Putamen (tissue), 1 donor: ENCODE measurements at places on chromosomes 3 and 15.
A peak's percentile ranks its signal among the peaks of the same experiment; 100 is the strongest.

GRCh38 chr15:56160966-56161365, 82.7 kb downstream of the RFX7 start:
- no peak for DNase-seq

DNA sequence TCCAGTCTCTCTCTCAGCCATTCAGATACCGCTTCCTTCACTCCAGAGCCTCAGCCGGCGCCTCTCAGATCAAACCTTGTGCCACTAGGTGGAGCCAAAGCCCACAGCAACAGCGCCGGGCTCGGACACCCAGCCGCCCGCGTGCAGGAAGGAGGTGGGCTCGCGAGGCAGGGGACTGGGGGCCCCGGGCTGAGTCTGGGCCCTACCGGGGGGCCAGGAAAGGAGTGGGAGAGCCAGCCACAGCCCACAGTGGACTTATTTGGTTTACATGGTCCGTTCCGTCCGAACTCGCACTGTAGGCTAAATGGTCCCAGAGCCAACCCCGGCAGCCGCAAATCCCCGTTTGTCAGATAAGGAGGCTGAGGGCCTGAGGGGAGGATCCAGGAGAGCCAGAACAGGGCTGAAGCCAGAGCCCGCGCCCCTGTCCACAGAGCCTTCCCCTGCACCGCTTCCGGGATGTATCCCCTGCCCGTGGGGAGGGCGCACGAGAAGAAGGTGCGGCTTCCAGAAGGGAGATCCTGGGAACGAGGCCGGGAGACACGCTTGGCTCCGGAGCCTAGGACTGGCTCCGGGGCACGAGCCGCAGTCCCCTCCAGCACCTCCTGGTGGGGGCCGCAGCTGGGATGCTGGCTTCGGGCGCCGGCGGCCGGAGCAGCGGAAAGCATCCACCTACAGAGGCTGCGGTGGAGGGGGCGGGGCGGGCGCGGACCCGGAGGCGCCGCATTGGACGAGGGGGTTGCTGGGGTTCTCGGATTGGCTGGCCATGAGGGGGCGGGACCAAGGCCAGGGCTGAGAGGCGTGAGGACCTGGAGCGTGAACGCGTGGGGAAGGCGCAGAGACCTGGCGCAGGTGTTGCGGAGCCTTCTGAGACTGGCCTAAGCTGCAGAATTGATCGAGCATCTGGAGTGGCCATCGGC, 6.5 kb upstream of the CYP11A1 start:
- DNase-seq, result peak; percentile 81

- no peak for DNase-seq
These were observed 25.3 kb upstream of the ARHGEF3 start for GRCh38 chr3:56826831-56827722.

DNA sequence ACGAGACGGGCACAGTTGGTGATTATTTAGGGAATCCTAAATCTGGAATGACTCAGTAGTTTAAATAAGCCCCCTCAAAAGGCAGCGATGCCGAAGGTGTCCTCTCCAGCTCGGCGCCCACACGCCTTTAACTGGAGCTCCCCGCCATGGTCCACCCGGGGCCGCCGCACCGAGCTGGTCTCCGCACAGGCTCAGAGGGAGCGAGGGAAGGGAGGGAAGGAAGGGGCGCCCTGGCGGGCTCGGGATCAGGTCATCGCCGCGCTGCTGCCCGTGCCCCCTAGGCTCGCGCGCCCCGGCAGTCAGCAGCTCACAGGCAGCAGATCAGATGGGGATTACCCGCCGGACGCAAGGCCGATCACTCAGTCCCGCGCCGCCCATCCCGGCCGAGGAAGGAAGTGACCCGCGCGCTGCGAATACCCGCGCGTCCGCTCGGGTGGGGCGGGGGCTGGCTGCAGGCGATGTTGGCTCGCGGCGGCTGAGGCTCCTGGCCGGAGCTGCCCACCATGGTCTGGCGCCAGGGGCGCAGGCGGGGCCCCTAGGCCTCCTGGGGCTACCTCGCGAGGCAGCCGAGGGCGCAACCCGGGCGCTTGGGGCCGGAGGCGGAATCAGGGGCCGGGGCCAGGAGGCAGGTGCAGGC, 318.0 kb downstream of the FGF12 start:
- DNase-seq, result no peak

GRCh38 chr15:67548862-67549651, 6.6 kb downstream of the MAP2K5 start:
- DNase-seq, result peak; percentile 65

DNA sequence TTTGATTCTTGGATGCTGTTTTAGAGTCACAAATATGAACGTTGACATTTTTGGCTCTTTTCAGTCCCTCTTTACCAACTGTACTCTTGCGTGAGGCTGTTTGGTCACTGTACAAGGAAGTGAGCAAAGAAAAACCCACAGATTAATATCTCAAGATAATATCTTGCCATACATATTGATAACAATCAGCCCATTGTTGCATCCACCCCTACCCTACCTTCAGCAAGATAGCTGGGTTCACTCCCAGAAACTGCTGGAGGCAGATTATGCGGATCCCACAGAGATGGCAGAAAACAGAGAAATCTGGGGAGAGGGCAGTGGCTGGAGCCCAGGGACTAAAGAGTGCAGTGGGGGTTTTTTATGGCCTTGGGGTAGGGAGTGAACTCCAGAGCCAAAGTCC, 29.9 kb upstream of the MFSD1 start:
- no peak for DNase-seq
